ENCODE measurements at places on chromosomes 1 and 21. TPM values are rescaled to one million over a fixed set of nuclear protein-coding genes. Genes with fewer than 3 reads are reported as not detected.

The ANXA9 gene
- total RNA-seq = 0.30 TPM

DNA sequence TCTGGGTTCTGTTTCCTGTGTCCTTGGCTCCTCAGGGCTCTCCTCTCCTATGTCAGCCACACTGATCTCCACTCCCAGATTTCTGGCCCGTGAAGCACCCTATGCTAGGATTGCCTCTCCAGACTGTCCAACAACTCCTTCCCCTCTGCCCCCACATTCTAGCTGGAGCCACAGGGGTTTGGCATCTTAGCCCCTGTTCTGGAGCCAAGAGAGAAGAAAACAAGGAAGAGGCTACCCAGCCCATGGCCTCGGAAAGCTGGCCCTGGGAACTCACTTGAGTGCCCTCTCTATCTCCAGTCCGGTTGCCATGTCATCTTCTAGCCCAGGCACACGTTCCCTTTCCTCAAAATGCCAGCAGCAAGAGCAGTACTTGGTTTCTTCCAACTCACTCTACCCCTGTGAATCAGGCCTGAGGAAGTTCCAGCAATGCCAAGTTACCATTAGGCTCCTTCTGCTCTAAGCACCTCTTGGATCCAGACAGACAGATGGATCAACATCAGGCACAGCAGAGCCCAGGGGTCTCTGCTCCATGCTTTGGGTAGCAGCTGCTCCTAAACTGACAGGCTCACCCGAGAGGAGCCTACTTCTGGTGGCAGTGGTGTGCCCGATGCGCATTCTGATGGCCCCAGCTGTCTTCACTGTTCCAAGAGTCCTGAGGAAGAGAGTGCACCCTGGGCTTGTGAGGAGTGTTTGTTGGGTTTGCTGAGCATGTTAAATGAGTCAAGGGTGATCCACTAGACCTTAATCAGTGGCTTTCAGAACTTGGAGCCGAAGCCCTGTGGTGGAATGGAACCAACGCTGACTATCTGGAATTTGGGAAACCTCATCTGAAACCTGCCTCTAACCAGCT is 11.6 kb upstream of the GPR61 start:
- ATAC-seq = no peak

The TRIM58 gene
- total RNA-seq = 0.19 TPM

The KCNH1 gene
- not detected for total RNA-seq

DNA sequence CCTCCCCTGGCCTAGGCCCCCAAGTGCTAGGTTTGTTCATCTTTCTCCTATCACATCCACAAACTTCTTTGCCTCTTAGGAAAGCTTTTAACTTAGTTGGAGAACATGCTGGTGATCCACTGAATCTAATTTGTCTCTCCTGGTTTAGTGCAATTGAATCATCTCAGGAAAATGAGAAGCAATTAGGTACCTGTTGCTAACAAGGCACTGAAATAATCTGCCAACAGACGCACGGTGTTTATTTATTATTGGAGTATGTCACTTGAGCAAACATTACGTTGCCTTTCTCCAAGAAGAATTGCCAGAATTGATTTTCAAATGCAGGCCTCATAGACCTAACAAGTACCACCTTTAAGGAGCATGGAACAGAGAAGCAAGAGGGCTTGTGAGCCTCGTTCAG is 309.4 kb downstream of the NFIA start:
- no peak for ATAC-seq

The ZP4 gene
- total RNA-seq = not detected

The SAMD11 gene
- not detected for total RNA-seq

The MX1 gene
- total RNA-seq = 32.5 TPM

DNA sequence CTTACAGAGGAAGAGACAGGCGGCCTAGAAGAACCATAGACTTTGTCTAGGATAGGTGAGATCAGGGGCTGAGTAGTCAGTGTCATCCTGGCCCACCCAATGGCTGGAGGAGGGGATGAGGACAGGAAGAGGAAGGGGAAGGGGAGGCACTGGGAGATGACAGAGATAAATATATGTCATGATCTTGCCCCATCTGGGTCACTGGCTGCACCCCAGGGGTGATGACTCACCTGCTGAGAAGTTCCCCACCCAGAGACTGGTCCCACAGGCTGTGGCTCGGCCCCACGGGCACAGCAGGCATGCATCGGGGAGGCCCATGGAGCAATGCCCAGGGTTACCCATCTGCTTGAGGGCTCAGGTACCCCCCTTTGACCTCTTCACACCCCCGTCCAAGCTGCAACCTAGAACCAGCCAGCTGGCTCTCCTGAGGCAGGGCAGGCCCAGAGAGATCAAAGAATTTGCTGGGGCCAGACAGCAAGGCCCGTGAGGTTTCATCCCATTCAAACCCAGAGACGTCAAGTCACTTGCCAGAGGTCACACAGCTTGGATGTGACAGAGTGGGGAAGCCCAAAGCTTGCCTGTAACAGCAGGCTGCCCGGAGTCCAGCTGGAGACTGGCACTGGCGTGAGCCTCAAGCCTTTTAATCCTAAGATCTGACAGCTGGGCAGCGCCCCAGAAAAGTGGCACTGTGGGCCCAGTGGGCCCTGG is 34.7 kb upstream of the CASZ1 start:
- ATAC-seq = peak; percentile 59

DNA sequence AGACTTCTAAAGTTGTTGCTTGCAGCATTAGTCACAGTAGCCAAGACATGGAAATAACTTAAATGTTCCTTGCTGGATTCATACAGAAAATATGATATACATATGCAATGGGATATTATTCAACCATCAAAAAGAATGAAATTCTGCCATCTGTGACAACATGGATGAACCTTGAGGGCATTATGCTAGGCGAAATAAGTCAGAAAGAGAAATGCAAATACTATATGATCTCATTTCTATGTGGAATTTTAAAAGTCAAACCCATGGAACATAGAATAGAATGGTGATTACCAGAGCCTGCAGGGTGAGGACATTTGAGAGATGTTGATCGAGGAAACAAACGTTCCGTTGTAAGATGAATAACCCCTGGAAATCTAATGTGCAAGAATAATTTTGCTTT is 43.0 kb downstream of the CRB1 start:
- no peak for ATAC-seq

DNA sequence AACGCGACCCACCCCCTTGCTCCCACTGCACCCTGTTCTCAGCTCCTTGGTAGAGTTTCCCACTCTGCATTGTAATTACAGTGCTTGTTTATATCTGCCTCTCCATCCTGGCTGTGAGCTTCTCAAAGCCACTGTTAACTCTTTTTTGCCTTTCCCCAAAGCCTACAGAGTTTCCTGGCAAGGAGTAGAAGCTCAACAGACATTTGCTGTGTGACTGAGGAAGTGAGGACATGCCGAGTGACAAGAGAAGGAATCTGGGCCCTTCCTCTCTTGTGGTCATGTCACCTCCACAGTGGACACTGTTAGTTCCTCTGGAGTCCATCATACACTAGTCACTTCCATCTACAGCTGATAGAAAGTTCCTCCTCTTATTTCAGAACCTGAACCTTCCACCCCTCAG is 6.1 kb upstream of the IGSF8 start:
- ATAC-seq = no peak

DNA sequence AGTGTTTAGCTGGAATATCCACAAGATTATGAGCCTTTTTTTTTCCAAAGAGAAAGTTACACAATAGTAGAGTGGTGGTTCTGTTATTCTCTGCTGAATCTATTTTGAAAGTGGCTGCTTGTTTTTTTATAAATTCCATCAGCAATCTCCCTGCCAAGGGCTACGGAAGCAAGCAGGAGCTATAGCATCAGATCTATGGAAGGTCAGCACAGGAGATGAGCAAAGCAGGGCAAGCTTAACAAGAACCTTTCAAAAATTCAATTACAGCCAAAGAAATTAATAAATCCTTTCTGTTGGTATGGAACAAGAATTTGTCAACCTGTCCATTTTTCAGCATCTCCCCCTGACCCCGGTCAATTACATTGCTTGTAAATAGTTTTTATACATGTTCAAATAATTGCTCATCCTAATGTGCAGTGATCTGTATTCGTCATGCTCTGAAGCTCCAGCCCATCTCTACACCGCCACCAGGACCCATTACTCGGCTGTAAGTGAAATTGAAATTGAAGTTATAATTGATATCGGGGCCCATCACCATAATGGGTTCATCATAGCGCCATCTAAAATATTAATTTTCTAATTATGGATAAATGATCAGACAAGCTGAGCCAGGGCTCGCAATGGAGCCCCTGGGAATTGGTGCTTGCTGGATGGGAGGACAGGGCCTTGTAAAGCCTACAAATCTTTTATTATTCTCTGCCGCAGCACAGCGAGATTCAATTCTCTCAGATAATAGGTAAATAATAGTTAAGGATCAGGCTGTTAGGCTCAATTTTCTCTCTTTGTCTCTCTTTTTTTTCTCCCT is 215.1 kb downstream of the ATG4C start:
- no peak for ATAC-seq

The CHD1L gene
- 76.1 TPM for total RNA-seq

DNA sequence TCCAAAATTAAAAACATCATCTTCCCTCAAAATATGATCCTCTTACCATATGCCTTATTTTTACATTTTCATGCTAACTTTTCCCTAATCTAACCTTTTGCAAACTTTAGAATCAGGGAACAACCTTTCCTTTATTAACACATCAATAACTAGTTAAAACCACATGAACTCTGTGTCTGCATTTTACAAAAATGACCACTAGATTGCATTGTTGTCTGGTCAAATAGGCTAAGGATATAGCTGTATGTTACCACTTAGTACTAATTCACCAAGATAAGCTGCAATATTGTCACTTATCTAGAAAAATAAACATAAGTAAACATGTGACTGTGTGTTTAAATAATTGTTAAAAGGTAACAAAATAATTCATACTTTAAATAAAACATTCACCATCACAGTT is 82.3 kb downstream of the DENND1B start:
- ATAC-seq = no peak

The SH2D2A gene
- total RNA-seq = 257 TPM

The SPATA46 gene
- not detected for total RNA-seq

GRCh38 chr1:77026135-77026534 is 158.9 kb downstream of the ST6GALNAC5 start:
- ATAC-seq = no peak

GRCh38 chr1:96416111-96416595 is 305.4 kb upstream of the PTBP2 start:
- no peak for ATAC-seq

DNA sequence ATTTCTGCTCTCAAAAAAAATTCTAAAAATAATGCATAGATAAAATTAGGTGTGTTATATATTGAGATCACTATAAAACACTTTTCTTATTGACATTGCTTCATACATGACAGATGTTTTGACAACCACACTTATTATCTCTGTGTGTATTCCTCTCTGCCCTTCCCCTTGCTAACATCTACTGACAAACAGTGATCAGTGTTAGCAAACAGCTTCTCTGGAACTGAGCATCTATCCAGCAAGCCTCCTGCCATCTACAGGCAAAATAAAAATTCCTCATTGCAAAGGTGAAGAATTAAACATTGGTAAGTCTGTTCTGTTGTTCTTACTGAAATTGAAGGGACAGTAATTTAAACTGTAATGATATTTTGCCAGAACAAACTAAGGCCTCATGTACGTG is 2153.9 kb downstream of the NCAM2 start:
- no peak for ATAC-seq

The TMEM52 gene
- total RNA-seq = 2.0 TPM

DNA sequence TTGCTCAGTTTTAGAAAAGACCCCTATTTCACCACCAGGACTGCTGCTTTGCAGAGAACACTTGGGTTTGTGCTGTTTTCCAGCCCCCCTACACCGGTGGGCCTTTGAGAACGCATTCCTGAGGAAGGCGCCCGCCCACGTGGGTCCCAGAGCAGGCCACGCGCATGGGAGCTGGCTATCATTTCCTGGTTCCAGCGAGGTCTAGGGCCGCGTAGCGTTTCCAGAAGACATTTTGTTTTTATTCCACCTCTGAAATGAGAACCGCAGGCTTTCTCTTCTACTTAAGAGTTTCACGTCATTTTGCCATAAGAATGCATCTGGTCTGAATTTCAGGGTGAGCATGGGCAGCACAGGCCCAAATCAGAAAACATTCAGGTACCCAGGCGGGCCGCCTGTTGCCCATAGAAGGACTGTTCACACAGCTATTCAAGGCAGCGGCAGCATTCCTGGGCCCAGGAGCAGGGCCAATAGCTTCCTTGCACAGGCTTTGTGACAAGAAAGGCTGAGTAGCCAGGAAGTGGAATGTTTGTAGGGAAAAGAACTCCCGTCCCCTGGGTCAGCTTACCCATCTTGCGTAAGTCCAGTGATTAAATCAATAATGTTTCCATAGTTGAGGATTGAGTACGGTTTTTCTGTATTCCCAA is 1.4 kb upstream of the KLHL21 start:
- no peak for ATAC-seq

The MATN1 gene
- 0.26 TPM for total RNA-seq

GRCh38 chr1:184664661-184665060 is 90.0 kb downstream of the EDEM3 start:
- no peak for ATAC-seq

The SPRR3 gene
- total RNA-seq = not detected

Measured in activated T-helper 17 cell treated with anti-CD3 and anti-CD28 coated beads, Interleukin-2, amount 50 U/mL, for 72 hours (primary cell).